ENCODE measurements at places on chromosomes 3 and 15. TPM values are rescaled to one million over a fixed set of nuclear protein-coding genes. Genes with fewer than 3 reads are reported as not detected.
A peak's percentile ranks its signal among the peaks of the same experiment; 100 is the strongest.

Gene CPNE9
- not detected for total RNA-seq

Gene ITGA11
- 1.1 TPM for total RNA-seq

DNA sequence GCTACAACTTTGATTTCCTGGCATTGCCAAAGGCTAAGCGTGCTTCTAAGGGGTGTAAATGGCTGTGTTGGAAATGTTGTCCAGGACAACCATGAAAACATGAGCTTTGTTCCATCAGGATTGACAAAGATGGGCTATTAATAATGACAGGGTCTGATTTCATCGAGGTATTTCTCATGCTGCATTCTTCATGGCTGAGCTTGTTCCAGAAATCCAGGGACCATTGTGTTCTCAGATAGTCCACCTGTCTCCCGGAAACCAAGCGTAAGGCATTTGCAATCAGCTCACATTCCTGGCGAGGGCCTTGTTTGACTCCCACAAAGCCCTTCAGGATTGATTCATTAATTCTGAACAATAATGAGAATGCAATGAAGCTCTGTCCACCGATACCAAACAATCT lies 111.3 kb downstream of the CD47 start:
- no peak overlapping the region for H3K4me3 ChIP-seq
- peak overlapping the region; percentile 10 for H3K27ac ChIP-seq
- DNase-seq: no peak
- peaks cover 42% of the 10 kb centered on the region for H3K4me1 ChIP-seq
- H3K36me3 ChIP-seq: peaks cover 4% of the 10 kb centered on the region
- H3K27me3 ChIP-seq: peaks cover 2% of the 10 kb centered on the region

DNA sequence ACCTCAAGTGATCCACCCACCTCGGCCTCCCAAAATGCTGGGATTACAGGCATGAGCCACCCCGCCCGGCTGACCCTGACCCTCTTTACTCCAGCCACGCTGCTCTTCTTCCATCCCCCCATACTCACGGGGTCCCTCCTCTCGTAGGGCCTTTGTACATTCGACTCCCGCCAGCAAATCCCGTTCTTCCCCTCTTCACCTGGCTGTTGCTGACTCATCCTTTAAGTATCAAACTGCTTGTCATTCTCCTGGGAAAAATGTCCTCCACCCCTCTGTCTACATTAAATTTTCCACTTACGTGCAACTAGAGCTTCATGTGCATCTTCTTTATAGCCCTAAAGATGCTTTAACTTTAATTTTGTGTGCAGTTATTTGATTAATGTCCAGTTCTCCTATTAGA lies 203.1 kb downstream of the OPA1 start:
- no peak for DNase-seq
- H3K4me1 ChIP-seq: peaks cover 4% of the 10 kb centered on the region
- peaks cover 4% of the 10 kb centered on the region for H3K27me3 ChIP-seq
- H3K36me3 ChIP-seq: no peaks in the 10 kb centered on the region
- H3K27ac ChIP-seq: no peak overlapping the region
- H3K4me3 ChIP-seq: no peak overlapping the region

DNA sequence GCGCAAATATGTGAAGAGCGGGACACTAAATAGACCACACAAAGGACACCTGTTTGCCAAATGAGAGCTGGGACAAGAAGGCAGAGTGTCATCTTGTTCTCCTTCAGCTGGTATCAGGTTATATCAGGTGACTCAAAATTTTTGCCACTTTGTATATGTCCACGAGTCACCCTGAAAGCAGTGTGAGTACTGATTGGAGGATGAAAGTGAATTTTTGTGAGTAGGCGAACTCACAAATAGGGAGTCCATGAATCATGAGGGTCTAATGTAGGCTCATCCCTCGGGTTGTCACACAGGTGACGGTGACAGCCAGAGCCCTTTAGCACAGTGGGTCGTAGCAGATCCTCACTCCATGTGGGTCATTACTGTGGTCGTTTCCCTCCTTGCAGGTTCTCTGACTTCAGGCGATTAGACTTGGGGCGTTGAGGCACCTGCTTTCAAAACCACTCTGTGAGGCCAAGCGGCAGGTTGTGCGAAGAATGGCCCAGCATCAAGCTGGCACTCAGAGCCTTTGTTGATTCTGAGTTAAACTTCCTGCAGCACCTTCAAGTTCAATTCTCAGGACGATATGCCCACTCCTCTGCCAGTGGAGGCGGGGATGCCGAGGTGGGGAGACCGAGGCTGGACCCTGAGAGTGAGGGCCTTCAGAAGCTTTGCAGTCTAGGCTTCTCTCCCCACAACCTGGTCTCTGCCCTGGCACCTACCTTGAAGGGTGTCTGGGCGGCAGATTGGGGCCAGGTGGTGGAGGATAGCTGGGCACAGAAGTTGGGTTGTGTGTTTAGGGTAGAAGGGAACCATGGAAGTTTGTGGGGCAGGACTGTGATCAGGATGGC lies 173.8 kb downstream of the SMAD6 start:
- DNase-seq: no peak
- H3K4me3 ChIP-seq: no peak overlapping the region
- H3K27ac ChIP-seq: no peak overlapping the region
- no peaks in the 10 kb centered on the region for H3K4me1 ChIP-seq
- no peaks in the 10 kb centered on the region for H3K36me3 ChIP-seq

- H3K4me1 ChIP-seq: peaks cover 40% of the 10 kb centered on the region
- DNase-seq: peak; percentile 69
- peak overlapping the region; percentile 53 for H3K4me3 ChIP-seq
Observed at GRCh38 chr15:75597667-75598341, 18.7 kb upstream of the PTPN9 start.

DNA sequence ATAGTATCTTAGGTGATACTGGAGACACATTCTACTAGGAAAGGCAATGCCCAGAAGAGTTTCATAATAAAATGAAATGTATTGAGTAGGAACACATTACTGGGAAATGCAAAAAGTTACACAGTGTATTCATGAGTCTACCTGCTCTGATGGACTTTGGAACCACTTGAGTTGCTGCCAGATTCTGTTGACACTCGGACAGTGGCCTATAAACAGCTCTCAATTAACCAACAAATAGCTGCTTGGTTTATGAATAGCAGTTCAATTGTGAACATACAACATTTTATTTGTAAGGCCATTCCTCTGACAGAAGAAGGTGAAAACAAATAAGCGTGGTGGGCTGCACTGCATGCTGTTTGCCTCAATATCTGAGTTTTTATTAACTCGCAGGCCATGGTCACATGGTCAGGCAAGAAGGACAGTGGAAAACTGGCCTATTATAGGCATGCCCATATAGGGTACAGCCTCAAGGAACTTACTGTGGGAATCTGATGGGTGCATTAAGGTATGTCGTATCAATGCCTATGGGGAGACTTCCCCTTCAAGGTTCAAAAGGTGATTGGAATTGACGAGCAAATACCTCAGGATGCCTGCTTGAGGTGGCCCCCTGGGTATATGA lies 66.2 kb downstream of the C3orf80 start:
- H3K4me1 ChIP-seq: no peaks in the 10 kb centered on the region
- no peak for DNase-seq
- H3K4me3 ChIP-seq: no peak overlapping the region

DNA sequence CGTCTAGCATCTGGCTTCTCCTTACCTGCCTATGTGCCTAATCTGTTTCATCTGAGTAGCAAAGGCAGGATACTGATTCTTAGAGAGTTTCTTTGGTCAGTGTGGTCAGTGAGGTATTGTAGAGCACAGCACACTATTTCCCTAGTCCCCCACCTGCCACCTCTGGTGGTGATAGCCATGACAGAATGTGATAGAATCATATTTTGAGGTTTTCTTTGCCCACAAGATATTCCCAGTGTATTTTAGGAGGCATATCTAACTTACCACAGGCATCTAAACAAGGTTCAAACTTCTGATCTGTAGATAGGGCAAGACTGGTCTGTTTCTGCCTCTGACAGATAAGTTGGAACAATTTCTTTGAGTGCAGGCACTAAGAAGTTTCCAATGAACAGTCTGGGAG lies 188.0 kb downstream of the SOX2 start:
- H3K27ac ChIP-seq: no peak overlapping the region
- H3K4me3 ChIP-seq: no peak overlapping the region
- DNase-seq: no peak
- no peaks in the 10 kb centered on the region for H3K36me3 ChIP-seq
- no peaks in the 10 kb centered on the region for H3K4me1 ChIP-seq
- no peaks in the 10 kb centered on the region for H3K27me3 ChIP-seq

Data from activated CD4-positive, alpha-beta T cell treated with anti-CD3 and anti-CD28 coated beads, Interleukin-2, amount 10 ng/mL, durations not matched to agents 7 days and 5 days (primary cell).